ENCODE measurements at places on chromosomes 13 and 19.

DNA sequence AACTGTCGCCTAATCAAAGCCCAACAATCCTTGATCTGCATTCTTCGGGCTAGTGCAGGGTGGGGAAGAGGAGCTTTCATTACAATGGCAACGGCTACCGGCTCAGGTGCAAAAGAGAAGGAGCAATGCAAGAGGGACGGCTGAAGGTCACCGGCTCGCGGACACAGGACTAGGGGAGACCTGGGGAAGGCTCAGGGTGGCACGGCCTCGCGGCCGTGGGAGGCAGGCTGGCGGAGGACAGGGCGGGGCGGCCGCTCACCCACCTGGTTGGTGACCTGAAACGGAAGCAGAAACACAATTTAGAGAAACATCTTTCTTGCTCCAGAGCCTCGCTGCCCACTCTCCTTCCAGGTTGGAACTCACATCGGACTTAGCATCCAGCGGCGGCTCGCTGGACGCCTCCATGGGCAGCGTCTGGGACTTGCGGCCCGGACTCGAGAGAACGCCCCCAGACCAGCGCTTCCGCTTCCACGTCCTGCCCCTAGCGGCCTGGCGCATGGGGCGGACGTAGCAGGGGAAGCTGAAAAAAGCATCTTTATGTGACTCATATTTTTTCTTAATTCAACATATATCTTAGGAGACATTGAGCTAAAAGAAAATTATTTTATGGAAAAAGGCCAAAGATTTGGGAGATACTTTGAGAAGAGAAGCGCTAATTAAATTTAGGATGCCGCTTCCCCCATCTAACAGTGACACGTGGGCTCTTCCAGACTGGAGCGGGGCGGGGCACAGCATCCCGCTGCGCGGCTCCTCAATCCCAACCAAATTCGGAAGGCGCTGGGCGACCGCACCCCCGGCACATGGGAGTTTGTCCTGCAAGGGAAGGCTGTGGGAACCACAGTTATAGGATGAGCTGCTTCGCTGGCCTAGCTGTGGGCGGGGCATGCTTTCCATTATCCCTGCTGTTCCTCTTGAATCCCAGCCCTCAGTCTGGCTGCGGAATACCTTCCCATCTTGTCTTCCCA is at the start of gene COMMD6:
Gene COMMD6 (minus strand): TSS at position 441 of the 965 bp plus-strand sequence. CDS start 36 bp downstream, at position 405.
- DNase-seq = peak; percentile 73

GRCh38 chr19:3509566-3509989 is 3.5 kb downstream of the FZR1 start:
- DNase-seq = peak; percentile 35

DNA sequence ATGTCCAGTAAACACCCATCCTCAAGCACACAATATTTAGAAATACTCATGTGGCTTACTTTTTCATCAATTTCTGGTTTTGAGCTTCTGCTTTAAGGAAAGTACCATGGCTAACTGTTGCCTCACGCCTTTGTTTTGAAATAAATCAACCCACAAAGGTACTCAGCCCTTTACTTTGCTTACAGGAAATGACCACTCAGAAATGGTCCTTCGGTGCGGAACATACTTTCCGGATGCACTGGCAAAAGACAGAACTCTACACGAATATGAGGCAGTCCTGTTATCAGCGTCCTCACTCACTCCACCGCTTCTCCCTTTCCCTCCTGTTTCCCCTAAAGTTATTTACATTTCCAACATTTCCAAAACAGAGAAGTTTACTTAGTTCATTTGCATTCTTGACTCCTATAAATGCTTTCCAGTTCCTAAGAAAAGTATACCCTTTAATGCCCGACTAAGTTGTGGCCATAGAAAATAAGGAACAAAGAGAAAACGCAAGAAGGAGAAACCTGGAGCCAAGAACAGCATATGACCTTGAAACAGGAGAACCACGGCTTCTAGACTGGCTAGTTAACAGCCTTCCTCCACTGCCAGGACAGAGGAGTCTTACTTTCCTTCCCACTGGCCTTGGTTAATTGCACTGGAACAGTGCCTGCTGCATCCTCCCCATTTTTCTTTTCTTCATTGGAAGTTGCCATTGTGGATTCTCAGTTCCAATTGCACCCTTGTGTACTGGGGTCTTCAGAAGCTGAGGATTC is 10.6 kb downstream of the FPR2 start:
- no peak for DNase-seq

DNA sequence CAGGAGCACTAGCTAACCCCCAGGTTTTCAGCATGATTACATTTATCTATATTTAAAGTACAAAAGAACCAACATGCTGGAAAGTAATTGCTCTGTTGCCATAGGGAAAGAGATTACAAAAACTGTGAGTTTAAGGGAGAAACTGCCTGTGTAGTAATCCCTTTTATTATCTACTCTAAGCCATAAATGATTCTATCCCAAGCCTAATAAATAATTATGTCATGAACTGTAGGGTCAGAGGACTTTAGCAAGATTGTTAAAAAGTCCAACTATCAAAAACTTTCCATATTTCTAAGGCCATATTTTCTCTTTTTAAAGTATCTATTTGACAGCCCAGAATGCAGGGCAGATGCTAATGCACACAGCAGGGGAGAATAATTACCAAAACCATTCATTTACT is 573.8 kb upstream of the MIR17HG start:
- no peak for DNase-seq

- DNase-seq = no peak
Measured at GRCh38 chr19:13959962-13960862, 7.9 kb downstream of the DCAF15 start.

DNA sequence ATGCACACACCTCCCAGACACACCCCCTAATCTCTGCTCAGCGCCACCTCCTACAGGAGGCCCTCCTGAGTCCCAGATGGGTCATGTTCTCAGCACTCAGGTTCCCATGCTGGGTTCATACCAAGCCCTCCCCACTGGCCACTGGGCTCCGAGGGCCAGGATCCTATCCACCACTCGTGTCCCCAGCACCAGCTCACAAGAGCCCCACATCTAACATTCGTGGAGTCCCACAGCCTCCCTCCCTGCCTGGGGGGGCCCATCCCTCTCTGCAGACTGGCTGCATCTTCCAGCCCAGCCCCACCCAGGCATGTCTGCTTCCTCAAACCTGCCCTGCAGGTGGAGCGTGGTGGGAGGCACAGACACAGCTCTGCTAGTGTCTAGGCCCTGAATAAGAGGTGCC is 227.4 kb downstream of the TUBA3C start:
- DNase-seq = no peak

All from T-helper 2 cell treated with Interferon-gamma antibody and Interleukin-4, amounts not matched to agents 5 μg/mL and 100 μg/mL, for 36 hours (primary cell).